ENCODE measurements at places on chromosomes 7 and 10.

GRCh38 chr7:26143298-26144048 lies 8.5 kb upstream of the NFE2L3 start:
- DNase-seq = no peak
- H3K27me3 ChIP-seq = peaks cover 22% of the 10 kb centered on the region
- H3K4me3 ChIP-seq = no peak overlapping the region
- H3K27ac ChIP-seq = no peak overlapping the region

- no peak overlapping the region for H3K4me3 ChIP-seq
- H3K4me1 ChIP-seq = peaks cover 10% of the 10 kb centered on the region
Measured at GRCh38 chr10:80253266-80253962, 36.0 kb downstream of the MAT1A start.

- no peak for DNase-seq
- H3K4me1 ChIP-seq = peaks cover 4% of the 10 kb centered on the region
- no peak overlapping the region for H3K4me3 ChIP-seq
- no peak overlapping the region for H3K27ac ChIP-seq
Measured at GRCh38 chr7:73740212-73740611, 1.6 kb upstream of the ABHD11 start.

DNA sequence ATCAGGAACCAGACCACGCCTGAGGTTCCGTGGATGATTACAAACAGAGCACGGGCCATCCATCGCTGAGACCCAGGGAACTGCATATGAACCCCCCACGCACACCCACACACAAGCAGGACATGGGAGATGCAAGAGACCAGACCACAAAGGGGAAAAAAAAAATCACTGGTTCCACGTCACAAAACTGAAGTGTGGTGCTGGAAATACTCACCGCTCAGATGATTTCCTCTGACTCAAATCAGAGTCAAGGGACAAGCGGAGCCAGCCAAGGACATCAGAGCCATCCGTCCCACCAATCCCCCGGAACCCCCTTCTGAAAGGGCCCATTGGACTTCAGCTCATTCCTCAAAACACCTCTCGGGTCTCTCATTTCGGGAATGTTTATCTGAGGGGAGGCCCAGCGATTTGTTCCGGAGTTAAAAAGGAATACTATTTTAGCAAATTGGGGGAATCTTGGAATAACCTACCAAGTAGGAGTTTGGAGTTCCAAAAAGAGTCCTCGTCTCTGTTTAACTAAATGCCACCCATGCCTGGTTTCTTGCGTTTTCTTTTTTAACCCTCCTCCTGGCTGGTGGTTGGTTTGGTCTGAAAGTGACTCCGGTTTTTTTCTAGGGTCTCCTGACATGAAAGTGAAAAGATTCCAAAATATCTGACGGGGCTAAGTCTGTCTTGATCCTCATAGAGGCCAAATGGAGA lies 15.0 kb downstream of the SNX8 start:
- H3K4me1 ChIP-seq = peaks cover 6% of the 10 kb centered on the region
- no peaks in the 10 kb centered on the region for H3K36me3 ChIP-seq
- no peak for DNase-seq
- H3K27ac ChIP-seq = no peak overlapping the region
- no peak overlapping the region for H3K4me3 ChIP-seq

DNA sequence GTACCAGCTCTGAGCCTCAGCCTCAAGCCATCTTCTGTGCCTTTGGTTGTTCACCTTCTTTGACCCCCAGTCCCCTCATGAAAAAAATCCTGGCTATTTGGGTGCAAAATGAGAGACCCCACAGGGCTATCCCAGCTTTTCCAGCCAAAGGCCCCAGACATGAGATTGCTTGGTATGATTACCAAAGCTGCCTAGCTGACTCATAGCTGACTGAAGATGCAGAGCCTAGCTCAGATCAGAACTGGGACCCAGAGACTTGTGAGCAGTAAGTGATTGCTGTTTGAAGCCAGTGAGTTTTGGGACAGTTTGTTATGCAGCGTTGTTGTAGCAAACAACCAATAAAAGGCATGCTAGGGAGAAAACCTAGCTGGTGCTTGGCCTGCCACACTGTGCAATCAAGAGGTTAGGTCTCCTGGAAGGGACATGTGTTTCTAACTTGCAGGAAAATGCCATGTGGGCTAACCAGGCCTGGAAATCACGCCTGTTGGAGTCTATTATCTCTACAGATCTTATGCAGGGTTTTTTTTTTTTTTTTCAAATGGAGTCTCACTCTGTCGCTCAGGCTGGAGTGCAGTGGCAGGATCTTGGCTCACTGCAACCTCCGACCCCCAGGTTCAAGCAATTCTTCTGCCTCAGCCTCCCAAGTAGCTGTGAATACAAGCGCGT lies 48.0 kb upstream of the DAGLB start:
- H3K27ac ChIP-seq = no peak overlapping the region
- no peak for DNase-seq
- H3K4me1 ChIP-seq = no peaks in the 10 kb centered on the region
- no peaks in the 10 kb centered on the region for H3K36me3 ChIP-seq
- H3K27me3 ChIP-seq = peaks cover 9% of the 10 kb centered on the region

GRCh38 chr7:86470763-86471162 lies 172.9 kb upstream of the GRM3 start:
- H3K4me3 ChIP-seq = no peak overlapping the region
- H3K27ac ChIP-seq = no peak overlapping the region
- no peaks in the 10 kb centered on the region for H3K4me1 ChIP-seq
- DNase-seq = no peak
- H3K27me3 ChIP-seq = no peaks in the 10 kb centered on the region

DNA sequence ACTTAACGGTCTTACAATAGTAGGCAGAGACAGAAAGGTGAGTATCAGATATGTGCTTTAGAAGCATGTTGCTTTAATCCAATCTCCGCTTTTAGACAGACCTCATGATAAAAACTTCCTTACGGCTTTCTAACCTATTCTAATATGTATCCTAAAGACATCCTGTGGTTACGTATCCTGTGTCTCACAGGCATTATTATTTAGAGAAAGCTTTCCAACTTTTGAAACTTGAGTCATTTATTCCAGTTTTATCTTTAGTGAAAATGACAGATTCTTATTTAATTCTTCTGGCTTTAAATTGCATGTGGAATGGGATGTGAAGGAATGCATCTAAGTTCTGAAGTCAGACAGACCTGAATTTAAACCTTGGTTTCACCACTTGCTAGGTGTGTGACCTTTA lies 118.9 kb downstream of the OTUD1 start:
- no peaks in the 10 kb centered on the region for H3K36me3 ChIP-seq
- H3K4me3 ChIP-seq = no peak overlapping the region
- H3K27me3 ChIP-seq = peaks cover 19% of the 10 kb centered on the region
- H3K27ac ChIP-seq = no peak overlapping the region
- no peaks in the 10 kb centered on the region for H3K4me1 ChIP-seq

GRCh38 chr10:94412449-94412848 lies 10.1 kb downstream of the TBC1D12 start:
- no peak overlapping the region for H3K4me3 ChIP-seq
- H3K27me3 ChIP-seq = peaks cover 51% of the 10 kb centered on the region
- no peak for DNase-seq
- H3K4me1 ChIP-seq = no peaks in the 10 kb centered on the region
- no peaks in the 10 kb centered on the region for H3K36me3 ChIP-seq

DNA sequence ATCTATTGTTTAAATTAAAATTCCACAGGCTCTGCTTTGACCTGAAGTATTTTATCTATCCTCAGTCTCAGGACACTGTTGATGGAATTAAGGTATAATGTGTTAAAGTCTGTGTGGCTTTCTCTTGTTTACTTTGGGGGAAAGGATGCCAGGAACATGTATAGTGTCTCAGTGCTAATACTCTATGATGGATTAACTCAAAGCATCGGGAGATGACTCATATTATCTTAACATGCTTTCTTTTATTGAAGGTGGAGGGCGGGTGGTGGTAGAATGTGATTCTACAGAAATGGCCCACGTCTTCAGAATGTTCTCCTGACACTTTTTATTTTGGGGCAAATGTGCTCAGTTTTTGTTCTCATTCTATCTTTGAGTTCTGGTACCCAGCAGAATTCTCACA lies 189.0 kb downstream of the ANKRD30A start:
- no peak overlapping the region for H3K4me3 ChIP-seq
- H3K27me3 ChIP-seq = no peaks in the 10 kb centered on the region
- H3K4me1 ChIP-seq = no peaks in the 10 kb centered on the region
- no peak for DNase-seq
- no peak overlapping the region for H3K27ac ChIP-seq

- peak overlapping the region; percentile 98 for H3K27ac ChIP-seq
- H3K4me3 ChIP-seq = peak overlapping the region; percentile 100
- peaks cover 82% of the 10 kb centered on the region for H3K4me1 ChIP-seq
- no peaks in the 10 kb centered on the region for H3K36me3 ChIP-seq
Measured at GRCh38 chr7:100546129-100546925, 7.3 kb downstream of the AGFG2 start.

GRCh38 chr10:130715686-130716670 lies 579.8 kb downstream of the GLRX3 start:
- H3K4me1 ChIP-seq = no peaks in the 10 kb centered on the region
- H3K36me3 ChIP-seq = no peaks in the 10 kb centered on the region

DNA sequence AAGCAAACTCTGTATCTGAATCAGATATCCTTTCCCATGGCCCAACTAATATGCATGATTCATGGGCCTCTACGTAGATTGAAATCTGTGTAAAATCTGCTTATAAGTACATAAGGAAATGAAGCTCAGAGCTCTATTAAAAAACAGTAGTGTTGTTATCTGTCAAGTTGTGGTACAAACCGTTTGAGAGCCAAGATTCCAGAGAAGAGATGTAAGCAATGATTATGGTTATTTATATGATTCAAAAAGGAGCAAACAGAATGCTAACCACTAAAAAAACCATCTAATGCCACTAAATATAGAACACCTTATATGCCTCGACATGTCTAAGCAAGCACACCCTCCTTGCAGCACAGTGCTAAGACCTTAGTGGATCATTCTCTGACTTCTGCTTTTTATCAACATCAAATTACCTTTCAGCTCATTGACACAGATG lies 26.6 kb downstream of the RPP38 start:
- DNase-seq = no peak
- no peaks in the 10 kb centered on the region for H3K27me3 ChIP-seq
- peaks cover 12% of the 10 kb centered on the region for H3K36me3 ChIP-seq
- H3K4me3 ChIP-seq = peak overlapping the region; percentile 55

GRCh38 chr10:52259426-52259812 lies 54.7 kb upstream of the DKK1 start:
- no peak overlapping the region for H3K4me3 ChIP-seq
- no peaks in the 10 kb centered on the region for H3K4me1 ChIP-seq
- H3K27ac ChIP-seq = no peak overlapping the region
- DNase-seq = no peak
- H3K27me3 ChIP-seq = no peaks in the 10 kb centered on the region
- H3K36me3 ChIP-seq = no peaks in the 10 kb centered on the region

- H3K4me3 ChIP-seq = no peak overlapping the region
- no peaks in the 10 kb centered on the region for H3K27me3 ChIP-seq
- DNase-seq = no peak
- H3K36me3 ChIP-seq = no peaks in the 10 kb centered on the region
- peaks cover 51% of the 10 kb centered on the region for H3K4me1 ChIP-seq
Measured at GRCh38 chr7:139753081-139753692, 24.6 kb downstream of the HIPK2 start.

Data from T-helper 17 cell (primary cell).